ENCODE measurements at places on chromosomes 6 and 20.

DNA sequence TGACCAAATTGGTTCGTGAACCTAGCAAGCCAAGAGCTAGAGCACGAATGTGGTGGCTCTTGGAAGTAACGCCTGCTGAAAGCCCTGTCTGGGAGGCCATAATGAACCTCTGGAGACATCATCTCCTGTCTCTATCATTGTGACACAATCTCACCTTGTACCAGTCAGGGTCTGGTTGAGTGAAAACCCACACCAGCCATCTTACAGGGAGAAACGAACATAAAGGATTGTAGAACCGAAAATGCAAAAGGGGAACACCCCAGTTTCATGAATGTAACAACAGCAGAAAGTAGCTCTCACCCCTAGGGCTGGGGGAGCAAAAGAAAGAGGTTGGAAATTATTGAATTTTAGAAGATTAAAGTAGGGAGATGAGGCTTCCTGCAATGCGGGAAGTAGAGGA is 50.9 kb upstream of the TAB2 start:
- no peak for DNase-seq

DNA sequence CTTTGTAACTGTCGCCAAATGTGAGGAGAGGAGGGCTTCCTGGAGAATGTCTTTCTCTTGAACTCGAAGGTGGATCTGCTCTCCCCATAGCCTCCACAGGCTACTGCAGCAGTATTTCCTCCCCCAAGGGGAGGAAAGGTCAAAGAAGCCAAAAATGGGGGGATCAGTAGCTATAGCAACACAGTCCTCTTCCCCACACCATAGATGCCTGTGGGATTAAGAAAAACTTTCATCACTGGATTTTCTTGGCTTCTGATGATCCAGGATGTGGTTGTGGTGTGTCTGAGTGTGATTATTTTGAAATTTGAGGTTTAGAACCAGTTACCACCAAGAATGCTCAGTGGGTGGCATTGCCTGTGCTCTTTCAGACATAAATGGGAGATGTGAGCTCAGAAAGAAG is 140.1 kb upstream of the SPACA1 start:
- no peak for DNase-seq

DNA sequence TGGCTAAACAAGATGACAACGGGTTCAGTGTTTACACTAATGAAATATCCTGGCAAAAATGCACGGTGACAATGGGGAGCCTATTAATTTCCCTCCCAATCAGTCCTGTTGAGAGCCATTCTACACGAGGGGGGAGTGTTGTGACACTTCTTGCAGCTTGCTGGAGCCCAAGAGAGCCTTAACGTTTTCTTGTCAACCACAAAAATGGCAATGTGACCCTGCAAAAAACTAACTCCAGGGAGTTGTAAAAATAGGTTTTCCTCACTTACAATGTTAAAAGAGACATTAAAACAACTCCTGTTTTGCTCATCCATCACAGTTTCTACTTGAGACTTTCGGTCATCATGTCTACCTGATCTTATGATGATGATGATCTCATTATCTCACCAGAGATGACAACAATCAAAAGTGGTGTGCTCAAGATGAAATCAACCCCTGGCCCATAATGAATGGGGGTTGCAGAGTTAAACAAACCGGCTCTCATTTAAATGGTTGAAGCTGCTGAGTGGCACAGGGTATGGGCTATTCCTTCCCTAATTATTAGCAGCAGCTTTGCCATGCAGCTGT is 57.9 kb downstream of the GJA10 start:
- DNase-seq = no peak

DNA sequence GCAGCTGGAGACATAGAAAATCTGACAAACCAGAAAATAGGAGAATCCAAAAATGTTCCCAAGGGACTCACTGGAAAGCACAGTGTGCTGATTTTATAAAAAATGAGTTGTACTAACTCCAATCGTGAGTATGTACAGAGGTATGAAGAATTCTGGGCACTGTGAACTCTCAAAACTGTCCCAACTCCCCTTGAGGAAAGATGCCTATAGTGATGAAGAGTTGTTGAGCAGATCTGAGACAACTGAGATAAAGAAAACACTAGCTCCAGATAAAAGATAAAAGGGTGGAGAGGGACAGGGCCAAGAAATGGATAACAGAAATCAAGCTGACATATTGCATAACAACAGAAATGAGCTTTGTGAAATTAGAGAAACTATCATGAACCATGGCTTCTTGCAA is 481.4 kb downstream of the MAFB start:
- no peak for DNase-seq

GRCh38 chr6:169251371-169251802 is 2.3 kb downstream of the THBS2 start:
- DNase-seq = no peak

GRCh38 chr6:149246691-149247384 is 70.7 kb upstream of the TAB2 start:
- no peak for DNase-seq

GRCh38 chr6:96821034-96821433 is 16.2 kb downstream of the GPR63 start:
- DNase-seq = no peak

GRCh38 chr6:16544006-16544405 is 217.3 kb downstream of the ATXN1 start:
- no peak for DNase-seq

All from activated CD4-positive, alpha-beta T cell treated with anti-CD3 and anti-CD28 coated beads for 24 hours (primary cell).